CD4-positive, alpha-beta T cell (primary cell): ENCODE measurements at places on chromosomes 5 and 9.
A peak's percentile ranks its signal among the peaks of the same experiment; 100 is the strongest.

GRCh38 chr5:169763376-169764017 is 126.4 kb downstream of the DOCK2 start:
- no peak for DNase-seq

GRCh38 chr9:137975936-137976565 is 98.5 kb downstream of the CACNA1B start:
- no peak for DNase-seq

DNA sequence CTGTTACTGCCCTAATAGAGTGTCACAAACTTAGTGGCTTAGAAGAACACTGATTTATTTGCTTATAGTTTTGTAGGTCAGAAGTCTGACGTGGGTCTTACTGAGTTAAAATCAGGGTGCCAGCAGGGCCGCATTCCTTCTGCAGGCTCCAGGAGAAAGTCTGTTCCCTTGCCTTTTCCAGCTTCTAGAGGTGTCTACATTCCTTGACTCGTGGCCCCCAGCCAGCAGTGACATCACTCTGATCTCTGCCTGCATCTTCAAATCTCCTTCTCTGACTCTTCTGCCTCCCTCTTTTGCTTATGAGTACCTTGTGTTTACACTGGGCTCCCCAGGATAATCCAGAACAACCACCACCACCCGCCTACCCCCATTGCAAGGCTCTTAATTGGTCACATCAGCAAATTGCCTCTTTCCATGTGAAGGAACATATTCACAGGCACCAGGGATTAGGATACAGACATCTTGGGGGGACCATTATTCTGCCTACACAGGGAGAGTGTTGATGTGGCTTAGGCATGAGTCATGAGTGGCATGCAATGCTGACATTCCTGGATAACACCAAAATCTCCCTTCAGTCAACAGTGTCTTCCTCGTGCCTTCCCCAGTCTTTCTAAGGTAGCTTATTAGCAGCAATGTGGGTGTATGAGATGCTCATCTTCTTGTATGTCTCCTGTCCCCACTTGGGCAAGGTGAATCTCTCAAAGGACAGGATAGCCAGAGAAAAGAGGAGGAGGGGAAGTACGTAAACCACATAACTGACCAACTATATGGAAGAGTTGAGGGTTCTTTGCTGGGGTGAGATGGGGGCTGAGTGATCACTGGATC is 24.4 kb downstream of the CYFIP2 start:
- DNase-seq: no peak

DNA sequence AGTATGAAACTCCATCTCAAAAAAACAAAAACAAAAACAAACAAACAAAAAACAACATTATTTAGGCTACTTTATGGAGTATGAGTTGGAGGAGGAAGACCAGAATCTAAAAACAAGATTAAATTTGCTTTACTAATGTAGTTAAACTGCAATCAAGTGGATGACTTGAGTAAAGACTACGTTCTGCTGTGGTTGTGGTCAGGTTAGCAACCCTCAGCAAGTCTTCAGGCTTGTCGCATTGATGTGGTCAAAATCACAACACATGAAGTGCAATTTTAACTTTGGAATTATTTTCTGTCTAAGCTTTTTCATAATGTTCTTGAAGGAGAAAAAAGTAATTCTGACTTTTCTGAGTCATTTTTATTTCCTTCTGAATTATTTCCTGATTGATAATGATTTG is 43.1 kb downstream of the PDE6A start:
- no peak for DNase-seq

DNA sequence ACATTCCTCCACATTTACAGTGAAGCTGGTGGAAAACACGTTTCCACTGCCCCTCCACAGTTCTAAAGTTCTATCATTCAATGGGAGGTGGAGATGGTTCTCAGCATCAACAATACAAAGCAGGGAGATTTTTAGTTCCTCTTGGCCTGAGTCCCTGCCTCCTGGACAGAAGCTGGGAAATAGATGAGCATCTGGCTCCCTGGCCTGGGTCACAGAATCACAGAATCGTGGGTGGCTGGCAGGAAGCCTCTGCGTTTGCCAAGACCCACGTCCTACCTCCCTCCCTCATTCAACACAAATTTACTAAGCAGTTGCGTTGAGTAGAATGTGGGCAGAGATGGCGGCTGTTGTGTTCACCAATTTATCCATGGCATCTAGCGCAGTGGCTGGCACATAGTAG is 5.2 kb upstream of the PPARGC1B start:
- DNase-seq: no peak

- no peak for DNase-seq
Measured at GRCh38 chr9:22229069-22229468, 217.6 kb upstream of the DMRTA1 start.

GRCh38 chr5:119067450-119067849 is 3.4 kb upstream of the DMXL1 start:
- no peak for DNase-seq

DNA sequence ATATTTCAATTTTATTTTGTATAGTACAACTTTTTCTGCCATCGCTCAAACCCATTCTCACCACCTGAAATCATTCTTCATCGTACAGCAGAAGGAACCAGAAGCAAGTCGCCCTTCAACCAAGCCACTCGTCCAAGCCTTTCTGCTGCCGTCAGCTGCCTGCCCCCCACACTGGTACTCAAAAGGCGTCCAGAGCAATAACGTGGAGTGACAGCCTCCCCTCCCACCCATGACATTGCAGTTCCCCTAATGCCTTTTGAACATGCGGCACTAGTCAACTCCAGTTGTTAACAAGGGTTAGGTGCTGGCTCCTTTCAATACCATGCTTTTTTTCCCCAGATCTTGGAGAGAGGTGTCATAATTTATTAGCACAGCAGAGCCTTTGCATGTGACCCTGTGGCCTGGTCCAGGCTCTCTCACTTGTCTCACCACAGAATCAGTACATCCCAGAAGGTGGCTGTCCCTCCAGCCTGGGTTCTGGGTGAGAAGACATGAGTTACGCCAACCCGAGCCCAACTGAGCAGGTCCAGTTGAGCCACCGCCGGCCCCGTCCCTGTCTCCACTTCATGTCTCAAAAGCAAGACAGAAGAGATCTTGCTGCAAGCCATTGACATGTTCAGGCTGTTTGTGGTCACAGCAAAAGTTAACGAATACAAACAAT is 20.4 kb upstream of the MED10 start:
- no peak for DNase-seq

DNA sequence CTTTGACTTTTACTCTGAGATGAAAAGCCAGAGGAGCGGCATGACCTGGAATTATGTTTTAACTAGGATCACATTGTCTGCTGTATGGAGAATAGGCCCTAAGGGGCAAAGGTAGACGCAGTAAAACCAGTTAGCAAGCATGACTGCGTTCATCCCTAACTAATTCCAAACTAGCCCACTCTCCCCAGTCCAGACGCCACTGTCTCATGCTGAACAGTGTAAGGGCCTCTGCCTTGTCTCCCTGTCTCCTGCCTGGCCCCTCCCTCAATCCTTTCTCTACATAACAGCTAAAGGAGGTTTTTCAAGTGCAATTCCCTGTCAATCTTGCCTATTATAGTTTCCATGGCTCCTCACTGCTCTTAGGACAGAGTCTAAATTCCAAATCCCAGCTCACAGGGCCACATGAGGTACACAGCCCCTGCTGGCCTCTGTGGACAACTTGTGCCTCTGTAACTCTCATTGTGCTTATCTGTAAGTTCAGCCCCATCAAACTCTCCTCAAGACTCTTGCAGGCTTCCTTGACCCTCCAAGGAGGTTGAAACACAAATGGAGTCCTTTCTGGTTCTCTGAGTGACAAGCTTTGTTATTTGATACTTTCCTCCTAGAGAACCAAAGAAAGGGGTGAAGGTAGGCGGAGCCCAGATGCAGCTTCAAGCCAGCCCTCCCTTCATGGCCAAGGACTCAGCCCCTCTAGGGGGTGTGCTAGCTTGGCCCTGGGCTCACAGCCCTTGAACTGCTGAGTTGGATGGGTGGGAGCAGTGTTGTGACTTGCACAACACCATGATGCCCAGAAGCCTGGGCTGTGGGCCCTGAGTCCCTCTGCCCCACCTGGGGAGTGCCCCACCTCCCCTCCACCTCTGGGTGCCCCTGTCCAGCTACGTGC is 16.0 kb upstream of the SLC22A4 start:
- DNase-seq: no peak

DNA sequence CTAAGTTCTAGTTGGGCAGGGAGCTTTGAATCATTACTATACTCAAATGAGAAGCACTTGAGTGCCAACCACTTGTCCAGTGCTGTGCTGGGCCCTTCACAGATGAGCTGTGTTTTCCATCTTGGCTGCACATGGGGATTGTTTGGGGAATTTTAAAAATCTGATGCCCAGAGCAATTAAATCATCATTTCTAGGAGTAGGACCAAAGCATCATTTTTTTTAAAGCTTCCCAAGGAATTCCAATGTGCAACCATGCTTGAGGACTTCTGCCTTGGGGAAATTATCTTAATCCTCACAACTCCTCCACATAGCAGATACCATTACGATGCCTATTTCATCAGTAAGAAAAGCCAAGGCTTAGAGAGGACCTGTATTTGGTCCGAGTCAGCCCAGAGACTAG is 131.4 kb downstream of the TMEM174 start:
- DNase-seq: no peak

GRCh38 chr5:30764704-30765103 is 428.8 kb upstream of the CDH6 start:
- no peak for DNase-seq

DNA sequence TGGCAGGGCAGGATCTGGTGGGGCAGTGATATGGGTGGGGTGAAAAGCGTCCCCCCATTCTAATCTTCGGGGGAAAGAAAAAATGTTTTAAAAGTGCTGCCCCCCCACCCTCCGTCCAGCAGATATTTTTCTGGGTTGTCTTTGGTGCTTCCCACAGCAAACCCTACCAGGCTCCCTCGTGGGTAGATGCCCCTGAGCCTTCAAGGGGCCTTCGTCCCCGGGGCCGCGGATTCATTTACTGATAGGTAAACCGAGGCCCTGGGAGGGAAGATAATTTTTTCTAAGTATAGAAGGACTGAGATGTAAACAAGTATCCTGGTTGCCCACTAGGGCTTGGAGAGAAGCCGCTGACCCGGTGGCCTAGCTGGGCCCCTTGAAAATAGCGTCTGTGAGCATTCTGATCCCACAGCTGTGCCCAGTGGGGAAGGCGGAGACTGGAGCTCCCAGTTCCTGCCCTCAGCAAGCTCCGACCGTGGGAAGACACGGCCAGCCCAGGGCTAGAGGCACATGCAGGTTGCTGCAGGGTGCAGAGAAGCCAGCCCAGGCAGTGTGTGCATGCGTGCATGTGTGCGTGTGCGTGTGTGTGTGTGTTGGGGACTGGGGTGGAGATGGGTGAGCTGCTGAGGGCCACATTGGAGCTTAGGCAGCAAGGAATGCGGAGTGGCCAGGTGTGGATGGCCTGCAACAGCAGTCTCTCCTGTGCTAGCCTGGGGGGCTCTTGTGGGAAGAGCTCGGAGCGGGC is 6.0 kb upstream of the RXRA start:
- peak; percentile 59 for DNase-seq

- DNase-seq: no peak
Measured at GRCh38 chr5:145902421-145902820, 29.6 kb upstream of the GRXCR2 start.
